ENCODE measurements at places on chromosomes 5 and 9.

DNA sequence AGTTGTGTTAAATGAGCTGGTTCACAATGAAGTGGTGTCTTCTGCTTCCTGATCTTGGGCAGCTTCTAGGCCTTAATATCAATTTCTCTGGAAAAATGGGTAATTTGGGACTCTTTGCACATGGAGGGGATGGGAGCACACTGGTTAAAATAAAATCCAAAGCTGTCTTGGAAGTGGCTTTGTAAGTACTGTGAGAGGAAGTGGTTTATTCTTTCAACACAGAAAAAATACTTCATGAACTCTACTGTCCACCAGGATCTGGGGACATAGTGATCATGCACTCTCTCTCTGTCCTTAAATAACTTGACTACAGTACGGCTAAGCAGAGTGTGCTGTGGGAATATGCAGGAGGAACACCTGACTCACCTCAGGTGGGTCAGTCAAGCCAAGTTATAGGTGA, 2.4 kb downstream of the PCYOX1L start:
- no peak for DNase-seq

- no peak for DNase-seq
These were observed 667.2 kb downstream of the TLE1 start for GRCh38 chr9:81022177-81022576.

DNA sequence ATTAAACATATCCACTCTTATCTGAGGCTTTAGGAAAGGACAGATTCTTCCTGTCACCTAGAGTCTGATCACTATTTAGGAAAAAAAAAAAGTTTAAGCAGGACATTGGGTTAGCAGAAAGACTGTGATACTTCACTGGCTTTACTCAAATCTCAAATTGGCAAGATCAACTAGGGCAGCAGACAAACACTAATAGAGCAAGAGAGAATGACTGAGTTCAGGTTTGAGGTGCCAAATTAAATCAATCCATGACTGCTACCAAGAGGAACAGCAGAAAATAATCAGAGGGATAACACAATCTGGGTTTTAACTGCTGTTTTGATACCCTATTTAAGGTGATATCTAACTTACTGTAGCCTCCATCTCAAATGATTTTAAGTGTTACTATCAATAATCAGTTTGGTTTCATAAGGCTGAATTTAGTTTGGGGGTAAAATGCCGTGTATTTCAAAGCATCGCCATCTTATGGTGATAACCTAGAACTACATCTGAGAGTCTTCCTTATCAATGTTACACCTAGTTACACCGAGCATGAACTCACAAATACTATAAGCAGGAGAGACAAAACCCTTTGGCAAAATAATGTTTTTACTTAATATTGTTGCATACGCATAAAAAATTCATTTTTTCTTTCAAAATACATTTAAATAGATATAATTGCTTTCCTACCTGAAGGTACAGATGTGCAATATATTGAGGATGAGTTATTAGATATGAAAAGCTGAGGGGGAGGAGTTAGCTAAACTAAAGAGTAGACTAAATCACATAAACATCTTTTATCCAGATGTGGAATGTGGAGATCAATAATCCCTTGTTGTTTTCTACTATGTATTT, 286.4 kb upstream of the CDH12 start:
- DNase-seq = no peak

DNA sequence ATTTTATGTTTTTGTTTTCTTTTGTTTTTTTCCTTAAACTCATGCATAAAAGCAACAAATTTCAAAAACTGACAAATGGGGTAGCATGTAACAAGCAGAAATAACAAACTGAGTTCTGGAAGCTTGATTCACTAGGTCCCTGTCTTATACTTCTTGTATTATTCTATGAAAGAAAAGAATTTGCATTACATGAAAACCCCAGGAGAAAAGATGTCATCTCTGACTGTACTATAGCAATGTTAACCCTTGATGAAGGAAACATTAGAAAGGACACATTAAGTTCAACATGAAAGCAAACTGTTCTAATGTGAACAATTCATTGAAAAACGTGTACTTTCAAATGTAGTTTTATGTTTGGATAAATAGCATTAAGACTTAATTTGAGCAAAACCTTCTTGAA, 9.2 kb downstream of the RAB14 start:
- no peak for DNase-seq

DNA sequence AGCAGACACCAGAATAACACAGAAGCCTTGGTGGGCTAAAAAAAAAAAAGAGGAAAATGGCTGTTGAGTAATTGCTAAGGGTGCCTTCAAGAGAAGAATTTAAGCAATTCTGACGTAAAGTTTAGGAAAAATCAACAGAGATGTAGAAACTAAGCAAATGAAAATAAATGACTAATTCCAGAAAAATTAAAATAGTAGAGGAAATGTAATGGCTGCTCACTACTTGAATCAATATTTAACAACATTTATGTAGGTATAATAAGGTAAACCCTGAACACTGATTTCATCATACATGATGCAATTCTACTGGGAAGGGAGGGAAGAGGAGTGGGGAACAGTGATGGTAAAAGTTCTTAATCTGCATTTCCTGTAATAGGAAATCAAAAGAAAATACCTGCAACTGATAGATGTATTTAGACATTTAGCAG, 41.4 kb downstream of the PUM3 start:
- DNase-seq = no peak

DNA sequence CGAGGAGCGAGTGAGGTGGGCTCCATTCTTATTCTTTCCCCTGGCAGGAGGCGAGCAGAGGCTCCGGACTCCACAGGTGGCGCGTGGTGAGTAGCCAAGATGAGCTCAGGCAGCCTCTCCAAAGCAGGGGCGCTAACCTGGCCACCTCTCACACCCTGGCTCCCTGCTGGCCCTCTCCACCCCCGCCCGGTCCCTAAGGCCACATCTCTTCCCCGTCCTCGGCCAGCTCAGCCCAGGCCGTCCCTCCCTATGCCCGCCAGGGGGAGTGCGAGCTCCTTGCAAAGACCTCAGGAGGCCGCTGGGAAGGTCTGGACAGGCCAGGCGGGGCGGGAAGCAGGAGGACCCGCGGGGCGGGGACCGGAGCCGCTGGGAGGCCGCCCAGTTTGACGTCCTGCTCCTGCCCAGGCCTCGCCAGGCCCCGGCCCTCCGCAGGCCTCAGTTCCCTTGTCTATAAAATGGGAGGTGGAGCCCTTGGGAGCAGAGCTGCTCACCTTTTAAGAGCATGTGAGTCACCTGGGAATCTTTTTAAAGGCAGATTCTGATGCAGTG, 46.3 kb upstream of the GGTA1 start:
- DNase-seq = peak; percentile 44

DNA sequence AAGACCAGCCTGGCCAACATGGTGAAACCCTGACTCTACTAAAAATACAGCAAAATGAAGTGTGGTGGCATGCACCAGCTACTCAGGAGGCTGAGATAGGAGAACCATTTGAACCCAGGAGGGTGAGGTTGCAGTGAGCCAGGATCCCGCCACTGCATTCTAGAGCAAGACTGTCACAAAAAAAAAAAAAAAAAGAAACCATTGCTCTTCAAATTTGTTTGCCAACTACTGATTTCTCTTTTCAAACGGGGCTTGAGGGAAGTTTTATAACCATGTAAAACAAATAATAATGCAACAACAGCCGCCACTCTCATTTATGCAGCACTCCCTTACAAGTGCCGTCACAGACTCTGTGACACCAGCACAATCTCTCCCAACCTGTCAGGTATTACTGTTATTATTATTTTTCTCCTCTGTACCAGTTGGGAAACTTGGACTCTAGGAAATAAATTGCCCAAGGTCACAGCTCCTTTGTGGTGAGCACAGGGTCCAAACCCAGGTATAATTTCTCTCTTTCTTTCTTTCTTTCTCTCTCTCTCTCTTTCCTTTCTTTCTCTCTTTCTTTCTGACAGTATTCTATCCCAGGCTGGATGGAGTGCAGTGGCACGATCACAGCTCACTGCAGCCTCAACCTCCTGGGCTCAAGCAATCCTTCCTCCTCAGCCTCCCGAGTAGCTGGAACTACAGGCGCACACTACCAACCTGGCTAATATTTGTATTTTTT, 25.4 kb downstream of the SERINC5 start:
- DNase-seq = no peak

GRCh38 chr9:9992936-9993335, 619.9 kb downstream of the PTPRD start:
- DNase-seq = no peak

DNA sequence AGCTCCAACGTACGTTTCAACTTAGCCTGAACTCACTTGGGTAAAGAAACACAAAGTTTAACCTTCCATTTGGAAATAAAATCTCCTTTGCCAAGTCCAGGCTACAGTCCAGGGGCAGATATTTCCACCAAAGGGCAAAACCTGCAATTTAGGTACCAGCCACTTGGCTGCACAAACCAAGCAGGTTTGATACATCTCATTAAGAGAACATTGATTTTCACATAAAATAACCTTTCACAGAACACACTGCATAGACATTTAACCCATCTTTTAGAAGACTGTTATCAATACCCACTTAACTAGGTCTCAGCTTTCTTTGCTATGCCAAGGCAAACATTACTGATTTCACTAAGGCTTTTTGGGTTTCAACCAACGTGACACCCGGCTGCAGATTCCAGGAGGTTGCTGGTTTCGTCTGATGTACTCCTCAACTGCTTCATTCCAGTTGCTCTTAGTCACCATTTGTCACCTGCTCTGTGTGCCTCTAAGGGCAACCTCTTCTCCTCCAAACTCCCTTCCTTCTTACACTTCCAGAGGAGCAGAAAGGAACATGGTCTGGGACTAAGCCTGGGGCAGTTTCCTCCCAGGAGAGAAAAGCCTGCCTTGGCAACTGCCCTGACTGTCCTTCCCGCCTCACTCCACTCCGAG, 67.1 kb downstream of the EPB41L4B start:
- DNase-seq = no peak

DNA sequence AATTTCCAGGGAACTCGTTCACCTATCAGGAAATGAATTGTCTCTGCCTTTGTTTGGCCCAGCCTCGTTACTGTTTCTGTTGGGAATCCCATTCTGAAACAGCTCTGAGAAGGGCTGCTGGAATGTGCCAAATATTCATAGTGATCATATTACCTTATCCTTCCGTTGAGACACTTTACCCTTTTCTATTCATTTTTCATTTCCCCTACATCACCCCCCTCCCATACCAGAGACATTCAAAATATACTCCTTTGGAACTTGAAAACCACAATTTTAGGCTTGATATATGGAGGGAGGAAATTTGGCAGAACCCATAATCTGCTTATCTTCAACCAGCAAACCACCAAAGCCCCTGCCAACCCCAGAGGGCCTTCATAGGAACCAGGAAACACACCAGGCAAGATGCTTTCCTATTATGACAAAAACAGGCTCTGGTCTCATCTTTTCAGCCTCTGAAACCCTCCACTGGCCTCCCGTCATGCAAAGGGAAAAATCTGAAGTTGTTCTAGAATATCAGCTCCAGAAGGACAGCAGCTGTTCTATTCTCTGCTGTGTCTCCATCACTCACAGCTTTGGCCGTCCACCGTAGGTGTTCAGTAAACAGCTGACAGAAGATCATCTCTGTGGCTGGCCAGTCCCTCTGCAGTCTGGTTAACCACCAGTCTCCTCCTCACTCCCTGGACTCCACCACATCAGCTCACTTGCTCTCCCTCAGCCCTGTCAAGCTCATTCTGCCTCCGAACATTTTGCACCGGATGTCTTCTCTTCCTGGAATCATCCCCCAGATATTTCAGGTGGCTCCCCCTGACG, 217.2 kb upstream of the WWC1 start:
- DNase-seq = no peak

DNA sequence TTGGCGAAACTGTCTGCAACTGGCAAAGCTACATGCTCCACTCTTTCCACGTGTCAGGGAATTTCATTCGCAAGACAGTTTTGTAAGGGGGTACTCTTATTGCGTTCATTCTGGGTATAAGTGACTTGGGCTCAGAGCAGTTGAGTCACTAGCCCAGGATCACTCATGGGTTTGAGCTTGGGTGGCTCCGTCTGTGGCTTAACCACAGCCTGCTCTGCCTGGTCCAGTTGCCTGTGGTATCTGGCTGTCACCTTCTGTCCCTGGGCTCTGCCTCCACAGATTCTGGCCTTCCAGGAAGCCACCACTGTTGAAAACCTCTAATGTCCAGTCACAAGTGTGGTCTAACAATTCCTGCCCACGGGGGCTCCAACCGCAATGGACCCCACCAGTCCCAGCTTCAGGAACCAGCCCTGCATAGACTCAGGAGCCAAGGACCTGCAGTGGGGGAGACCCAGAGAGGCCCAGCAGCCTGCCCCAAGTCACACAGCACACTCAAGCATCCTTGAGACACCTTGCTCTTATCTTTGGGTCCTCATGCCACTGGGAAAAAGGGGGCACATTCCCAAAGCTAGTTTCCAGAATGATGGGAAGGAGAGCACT, 10.4 kb downstream of the KIF12 start:
- no peak for DNase-seq

- DNase-seq = no peak
These were observed 12.4 kb upstream of the ASS1 start for GRCh38 chr9:130432362-130432761.

DNA sequence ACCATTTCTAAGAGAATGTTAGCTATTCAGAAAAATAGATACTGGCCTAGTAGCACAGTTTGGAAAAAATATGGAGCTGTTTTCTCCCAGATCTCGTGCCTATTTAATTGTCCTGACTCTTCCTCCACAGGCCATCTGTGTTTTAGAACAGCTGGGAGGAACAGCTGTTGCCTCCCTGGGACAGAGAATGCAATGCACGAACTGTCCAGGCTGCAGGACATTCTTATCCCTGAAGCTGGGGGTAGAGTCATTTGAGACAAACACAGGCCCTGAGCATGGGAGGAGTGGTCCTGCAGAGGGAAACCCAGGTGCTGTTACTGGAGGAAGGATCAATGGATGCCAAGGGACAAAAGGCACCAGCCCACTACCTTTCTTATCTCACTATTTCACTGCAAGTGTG, 20.9 kb upstream of the SPARC start:
- DNase-seq = no peak

DNA sequence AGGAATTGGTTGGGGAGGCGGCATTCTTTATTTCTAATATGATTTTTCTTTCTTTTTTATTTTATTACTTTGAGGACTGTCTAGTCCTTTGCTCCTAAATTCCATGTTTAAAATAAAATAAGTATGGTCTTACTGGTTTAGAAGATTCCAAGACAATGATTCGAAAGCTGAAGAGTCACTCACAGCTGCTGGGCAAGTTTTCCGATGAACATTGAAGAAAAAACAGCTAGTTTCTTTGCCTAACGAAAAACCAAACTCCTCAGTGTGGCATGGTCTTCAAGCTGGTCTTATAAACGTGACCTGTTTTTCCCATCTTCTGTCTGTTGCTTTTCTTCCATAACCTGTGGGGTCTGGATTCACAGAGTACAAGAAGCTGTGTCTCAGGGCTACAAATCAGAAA, 25.1 kb downstream of the ZNF474 start:
- DNase-seq = no peak

DNA sequence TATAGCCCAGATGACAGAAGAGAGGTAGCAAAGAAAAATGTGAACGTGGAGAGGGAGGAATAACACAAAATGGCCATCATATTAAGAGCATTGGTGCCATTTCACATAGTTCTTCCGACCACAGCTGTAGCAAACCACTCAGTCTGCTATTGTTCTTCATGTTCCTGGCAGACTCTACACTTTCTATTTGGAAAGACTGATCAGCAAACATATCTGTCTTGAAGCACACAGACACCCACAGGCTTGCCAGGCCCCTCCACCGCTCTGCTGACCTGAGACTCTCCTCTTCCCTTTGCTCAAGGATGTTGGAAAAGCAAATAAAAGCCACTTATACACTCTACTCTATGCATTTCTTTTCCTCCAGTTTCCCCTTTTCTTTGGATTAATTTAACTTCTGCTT, 298.0 kb downstream of the FBXL7 start:
- no peak for DNase-seq

GRCh38 chr5:77209495-77210090, 887 bp upstream of the PDE8B start:
- DNase-seq = no peak

GRCh38 chr9:109789556-109789955, 9.6 kb downstream of the PALM2AKAP2 start:
- DNase-seq = no peak
